ENCODE measurements at places on chromosomes 12 and 14.

GRCh38 chr14:64417055-64417770 lies 29.1 kb downstream of the MTHFD1 start:
- no peak for DNase-seq

GRCh38 chr12:24839268-24839791 lies 109.6 kb downstream of the BCAT1 start:
- DNase-seq: peak; percentile 90

DNA sequence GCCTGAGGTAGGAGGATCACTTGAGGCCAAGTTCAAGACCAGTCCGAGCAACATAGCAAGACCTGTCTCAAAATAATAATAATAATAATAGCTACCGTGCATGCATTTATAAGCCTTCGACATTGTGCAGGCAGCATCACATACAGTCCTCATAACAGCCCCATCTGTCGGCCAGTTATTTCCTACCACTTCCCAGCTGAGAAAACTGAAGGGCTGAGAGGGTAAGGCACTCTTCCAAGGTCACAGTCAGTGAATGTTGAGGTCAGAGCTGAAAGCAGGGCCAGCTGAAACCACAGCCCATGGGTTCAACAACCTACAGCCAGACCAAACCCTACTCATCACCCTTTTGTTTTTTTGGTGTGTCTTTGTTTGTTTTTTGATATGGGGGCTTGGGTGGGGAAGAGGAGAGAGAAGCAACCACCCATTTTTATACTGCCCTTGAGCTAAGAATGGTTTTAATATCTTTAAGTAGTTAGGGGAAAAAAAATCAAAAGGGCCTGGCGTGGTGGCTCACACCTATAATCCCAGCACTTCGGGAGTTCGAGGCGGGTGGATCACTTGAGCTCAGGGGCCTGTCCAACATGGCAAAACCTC lies 16.8 kb upstream of the ITPK1 start:
- DNase-seq: peak; percentile 21

GRCh38 chr14:23568600-23569331 lies 1.2 kb upstream of the AP1G2 start:
- DNase-seq: peak; percentile 49

DNA sequence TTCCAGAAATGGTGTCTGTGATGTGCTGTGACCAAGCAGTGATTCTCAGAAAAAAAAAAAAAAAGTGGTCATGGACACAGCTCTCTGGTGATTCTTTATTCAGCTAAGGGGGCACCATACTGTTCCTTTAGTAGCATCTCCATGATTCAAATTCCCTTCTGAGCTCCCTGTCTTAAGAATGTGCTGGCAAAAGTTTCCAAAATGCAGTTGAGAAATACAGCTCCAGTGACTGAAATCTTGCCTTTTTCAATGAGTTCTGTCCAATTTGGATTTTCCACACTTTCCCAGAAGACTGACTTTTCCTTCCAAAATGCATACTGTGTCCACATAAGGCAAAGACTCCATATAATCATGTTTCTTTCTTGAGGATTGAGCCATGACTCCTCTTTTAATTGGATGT lies 24.3 kb upstream of the CPM start:
- no peak for DNase-seq

DNA sequence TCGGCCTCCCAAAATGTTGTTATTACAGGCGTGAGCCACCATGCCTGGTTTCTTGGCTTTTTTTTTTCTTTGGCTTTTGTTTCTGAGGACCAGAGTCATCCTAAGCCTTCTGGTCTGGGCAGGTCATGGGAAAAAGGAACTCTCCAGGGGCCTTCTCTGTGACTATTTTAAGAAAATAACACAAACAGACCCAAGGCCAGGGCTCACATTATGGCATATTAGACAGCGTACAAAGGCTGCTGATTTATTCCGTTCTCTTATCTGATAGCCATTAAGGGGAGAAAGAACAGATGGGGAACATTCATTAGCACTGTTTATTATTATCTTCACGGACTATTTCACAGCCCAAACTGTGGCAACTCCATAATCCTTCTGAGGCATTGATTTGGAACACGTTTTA lies 28.8 kb upstream of the MANSC4 start:
- no peak for DNase-seq

- no peak for DNase-seq
Measured at GRCh38 chr14:32129124-32129523, 52.0 kb downstream of the ARHGAP5 start.

DNA sequence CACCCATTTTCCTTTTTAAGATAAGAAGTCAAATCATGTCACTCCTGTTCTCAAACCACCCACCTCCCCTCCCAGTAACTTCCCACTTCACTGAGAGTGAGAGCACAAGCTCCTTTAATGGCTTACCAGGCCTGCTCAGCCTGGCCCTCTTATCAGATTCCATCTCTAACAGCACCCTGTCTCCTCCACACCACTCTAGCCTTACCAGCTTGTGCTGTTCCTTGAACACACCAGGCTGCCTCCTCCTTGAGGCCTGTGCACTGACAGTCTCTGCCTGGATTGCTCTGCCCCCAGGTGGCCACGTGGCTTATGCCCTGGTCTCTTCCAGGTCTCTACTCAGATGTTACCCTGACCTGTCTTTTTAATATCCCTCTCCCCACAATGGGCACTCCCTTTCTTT lies 40.1 kb upstream of the EVL start:
- peak; percentile 45 for DNase-seq

DNA sequence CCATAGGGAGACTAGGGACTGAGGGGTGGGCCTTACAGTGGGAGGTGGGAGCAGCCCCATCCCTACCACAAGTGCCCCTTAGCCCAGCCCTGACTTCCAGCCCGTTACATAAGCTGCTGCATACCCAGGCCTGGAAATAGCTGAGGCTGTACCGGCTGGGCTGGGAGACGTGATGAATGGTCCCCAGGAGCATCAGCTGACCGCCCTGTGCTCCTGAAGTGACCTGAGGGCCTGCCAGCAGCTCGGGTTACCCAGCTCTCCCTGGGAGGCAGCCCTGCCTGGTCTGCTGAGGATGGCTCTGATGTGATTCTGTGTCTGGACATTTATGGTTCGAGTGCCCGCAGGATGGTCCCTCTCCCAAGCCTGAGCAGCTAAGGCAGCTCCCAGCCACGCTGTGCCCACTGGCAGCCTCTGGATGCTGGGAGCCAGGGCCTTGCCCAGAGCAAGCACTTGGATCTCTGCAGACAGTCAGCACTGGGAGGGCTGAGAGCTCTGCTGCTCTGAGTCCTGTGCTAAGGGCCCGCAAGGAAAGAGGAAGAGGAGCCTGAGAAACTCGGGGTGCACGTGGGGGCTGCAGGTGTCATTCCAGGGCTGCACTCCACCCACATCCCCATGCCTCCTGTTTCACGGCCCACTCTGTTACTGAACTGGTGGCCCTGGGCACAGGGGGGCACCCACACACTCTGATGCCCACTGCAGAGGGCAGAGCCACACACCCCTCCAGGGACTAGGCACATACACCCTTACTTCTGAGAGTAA lies 20.5 kb downstream of the TAMALIN start:
- DNase-seq: no peak

- DNase-seq: peak; percentile 91
Measured at GRCh38 chr12:112978163-112979040, at the start of gene OAS2. Gene OAS2, plus strand, starts transcription at chr12:112978519. Its CDS starts 90 bp downstream, at chr12:112978609.

DNA sequence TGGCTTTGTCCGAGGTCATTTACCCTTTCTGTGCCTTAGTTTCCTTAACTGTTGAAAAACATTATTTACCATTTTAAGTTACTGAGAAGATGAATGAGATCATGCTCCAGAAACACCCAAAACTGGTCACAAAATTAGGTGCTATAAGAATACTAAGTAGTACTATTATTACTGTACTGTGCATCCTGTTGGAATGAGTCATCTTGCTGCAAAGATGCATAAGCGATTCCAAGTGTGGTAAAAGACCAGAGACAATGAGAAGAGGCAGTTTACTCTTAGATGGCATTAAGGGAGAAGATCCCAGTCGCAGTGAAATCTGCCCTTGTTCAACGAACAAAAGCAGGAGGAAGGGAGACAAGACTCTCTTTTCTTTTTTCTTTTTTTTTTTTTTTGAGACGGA lies 4.2 kb upstream of the PLEKHA5 start:
- DNase-seq: no peak

GRCh38 chr14:20143911-20144310 lies 5.3 kb downstream of the OR4N5 start:
- DNase-seq: no peak

- no peak for DNase-seq
Measured at GRCh38 chr14:59305231-59305630, 116.8 kb downstream of the DAAM1 start.

GRCh38 chr12:105977652-105978051 lies 161.1 kb downstream of the NUAK1 start:
- no peak for DNase-seq

DNA sequence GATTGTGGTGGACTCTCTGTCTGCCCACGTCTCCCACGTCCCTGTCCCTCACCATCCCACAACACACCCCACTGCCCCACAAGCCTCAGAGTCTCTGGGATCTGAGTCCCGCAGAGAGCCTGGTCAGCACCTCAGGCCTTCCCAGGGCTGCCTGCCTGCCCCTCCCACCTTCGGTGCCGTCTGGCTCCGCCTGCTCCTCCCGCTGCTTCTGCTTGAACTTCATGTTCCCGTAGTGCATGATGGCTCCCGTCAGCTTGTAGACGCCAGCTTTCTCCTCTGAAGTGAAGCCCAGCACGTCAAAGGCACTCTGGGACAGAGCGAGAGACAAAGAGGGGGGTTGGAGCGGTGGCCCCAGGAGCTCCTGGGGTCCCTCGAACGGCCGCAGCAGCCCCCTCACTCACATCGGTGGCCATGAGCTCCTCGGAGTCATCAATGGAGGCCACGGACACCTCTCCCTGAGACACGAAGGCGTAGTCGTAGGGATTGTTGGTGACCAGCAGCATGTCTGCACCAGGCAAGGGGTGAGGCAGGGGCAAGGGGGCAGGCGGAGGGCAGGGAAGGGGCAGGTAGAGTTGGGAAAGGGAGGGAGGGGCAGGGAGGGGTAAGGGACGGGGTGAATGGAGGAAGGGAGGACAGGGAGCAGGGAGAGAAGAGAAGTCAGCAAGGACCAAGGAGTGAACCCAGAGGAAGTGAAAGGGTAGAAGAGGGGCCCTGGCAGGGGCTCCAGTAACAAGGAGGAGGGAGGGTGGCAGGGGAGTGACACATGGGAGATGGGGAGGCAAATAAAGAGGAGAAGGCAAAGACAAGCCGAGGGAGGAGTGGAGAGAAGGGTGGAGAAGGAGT lies 5.6 kb downstream of the MYH6 start:
- DNase-seq: no peak

- DNase-seq: no peak
Measured at GRCh38 chr12:2835691-2836403, 1.0 kb upstream of the NRIP2 start.

- no peak for DNase-seq
Measured at GRCh38 chr12:115096588-115097397, 412.8 kb upstream of the TBX3 start.

GRCh38 chr12:78898416-78898815 lies 33.8 kb downstream of the SYT1 start:
- no peak for DNase-seq

- DNase-seq: no peak
Measured at GRCh38 chr14:24959791-24960331, 90.1 kb downstream of the STXBP6 start.

GRCh38 chr12:113401066-113402000 lies 2.4 kb downstream of the SDS start:
- no peak for DNase-seq

- no peak for DNase-seq
Measured at GRCh38 chr14:89899291-89899690, 55.2 kb downstream of the EFCAB11 start.

- peak; percentile 86 for DNase-seq
Measured at GRCh38 chr12:51820526-51821439, 27.7 kb downstream of the FIGNL2 start.
